ENCODE measurements at places on chromosomes 4 and X. TPM values are rescaled to one million over a fixed set of nuclear protein-coding genes. Genes with fewer than 3 reads are reported as not detected.

GRCh38 chr4:132642016-132642817, 506.9 kb upstream of the PCDH10 start:
- no peaks in the 10 kb centered on the region for H3K36me3 ChIP-seq
- no peaks in the 10 kb centered on the region for H3K4me1 ChIP-seq
- no peak overlapping the region for H3K27ac ChIP-seq
- no peaks in the 10 kb centered on the region for H3K27me3 ChIP-seq
- DNase-seq = no peak

Gene DRD5
- total RNA-seq = not detected

GRCh38 chr4:169846396-169846795, 88.7 kb upstream of the HPF1 start:
- H3K36me3 ChIP-seq = no peaks in the 10 kb centered on the region
- H3K4me1 ChIP-seq = peaks cover 11% of the 10 kb centered on the region
- H3K4me3 ChIP-seq = no peak overlapping the region
- no peaks in the 10 kb centered on the region for H3K27me3 ChIP-seq

GRCh38 chrX:10043386-10043785, 76.2 kb downstream of the CLDN34 start:
- no peak overlapping the region for H3K4me3 ChIP-seq
- H3K27me3 ChIP-seq = no peaks in the 10 kb centered on the region
- no peak for DNase-seq
- no peaks in the 10 kb centered on the region for H3K36me3 ChIP-seq
- no peak overlapping the region for H3K27ac ChIP-seq

- DNase-seq = peak; percentile 72
- peaks cover 9% of the 10 kb centered on the region for H3K4me1 ChIP-seq
- H3K27ac ChIP-seq = no peak overlapping the region
- no peak overlapping the region for H3K4me3 ChIP-seq
- H3K36me3 ChIP-seq = no peaks in the 10 kb centered on the region
Measured at GRCh38 chr4:15436513-15436912, 8.7 kb downstream of the C1QTNF7 start.

Gene TCEAL5
- not detected for total RNA-seq

Gene TRIM75
- not detected for total RNA-seq

DNA sequence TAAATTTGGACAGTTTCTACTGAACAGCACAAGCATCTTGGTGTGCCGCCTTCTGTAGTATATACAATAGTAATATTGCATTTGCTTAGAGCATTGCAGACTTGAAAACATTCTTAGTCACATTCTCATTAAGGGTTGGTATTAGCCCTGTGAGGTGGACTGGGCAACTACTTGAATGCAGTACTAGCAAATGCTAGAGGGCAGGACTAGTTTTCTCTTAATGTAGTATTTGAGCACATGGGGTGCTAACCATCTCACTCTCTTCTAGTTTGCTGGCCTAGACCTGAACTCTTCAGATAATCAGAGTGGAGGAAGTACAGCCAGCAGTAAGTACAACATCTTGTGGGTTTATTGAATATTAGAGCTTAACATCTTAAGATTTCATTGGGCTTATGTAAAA, 3.2 kb downstream of the DDX3X start:
- peaks cover 8% of the 10 kb centered on the region for H3K36me3 ChIP-seq
- DNase-seq = no peak
- peak overlapping the region; percentile 93 for H3K4me3 ChIP-seq
- H3K4me1 ChIP-seq = peaks cover 35% of the 10 kb centered on the region
- no peak overlapping the region for H3K27ac ChIP-seq

Gene FHIP1A
- 41.4 TPM for total RNA-seq

DNA sequence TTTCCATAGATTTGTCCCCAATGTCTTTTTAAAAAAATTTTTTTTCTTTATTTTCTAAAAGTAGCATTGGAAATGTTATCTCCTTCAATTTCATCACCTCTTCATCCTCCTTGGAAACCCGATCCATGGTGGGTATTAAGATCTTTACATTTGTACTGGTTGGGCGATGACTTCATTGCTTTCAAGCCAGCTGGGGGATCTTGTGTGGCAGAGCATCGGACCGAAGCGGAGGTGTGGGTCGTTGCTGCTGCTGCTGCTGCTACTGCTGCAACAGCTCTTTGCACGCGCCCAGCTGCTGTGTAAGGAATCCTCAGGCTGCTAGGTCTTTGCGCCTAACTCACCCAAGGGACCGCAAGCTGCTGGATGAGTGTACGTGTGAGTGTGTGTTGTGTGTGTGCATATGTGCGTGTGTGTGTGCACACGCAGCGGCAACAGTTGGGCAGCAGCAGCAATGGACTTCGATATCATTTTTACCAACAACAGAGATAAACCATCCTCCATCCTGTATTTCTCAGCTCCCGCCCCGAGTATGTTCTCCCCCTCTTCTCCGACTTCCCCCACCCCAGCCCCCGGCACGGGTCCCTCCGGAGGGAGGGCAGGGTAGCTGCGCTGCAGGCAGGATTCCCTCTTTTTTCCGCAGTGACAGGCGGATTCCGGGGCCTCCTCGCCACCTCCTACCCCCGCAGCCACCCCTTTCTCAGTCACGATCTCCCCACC, 768 bp upstream of the CDKL5 start:
- peak; percentile 21 for DNase-seq
- H3K27ac ChIP-seq = peak overlapping the region; percentile 25
- no peaks in the 10 kb centered on the region for H3K4me1 ChIP-seq
- peak overlapping the region; percentile 37 for H3K4me3 ChIP-seq
- no peaks in the 10 kb centered on the region for H3K27me3 ChIP-seq

Gene SRPX
- 135 TPM for total RNA-seq

DNA sequence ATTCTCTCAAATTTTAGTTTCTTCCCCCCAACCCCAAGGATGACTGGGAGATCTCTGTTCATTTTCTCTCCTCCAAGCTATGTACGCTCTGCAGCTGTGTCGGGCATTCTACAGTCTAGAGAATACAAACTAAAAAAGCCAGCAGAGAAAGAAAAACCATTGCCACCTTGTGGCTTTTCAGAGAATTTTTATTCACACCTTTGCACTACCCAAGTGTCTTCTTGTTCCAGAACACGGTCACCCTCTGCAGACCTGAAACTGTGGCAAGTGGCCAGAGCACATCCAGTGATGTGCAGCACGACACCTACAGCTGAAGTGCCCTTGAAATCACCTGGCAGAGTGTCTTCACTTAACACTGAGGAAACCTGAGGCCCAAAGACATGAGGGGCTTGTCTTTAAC, 68.6 kb downstream of the CHST7 start:
- peaks cover 4% of the 10 kb centered on the region for H3K4me1 ChIP-seq
- H3K27me3 ChIP-seq = no peaks in the 10 kb centered on the region
- H3K4me3 ChIP-seq = no peak overlapping the region
- peak; percentile 78 for DNase-seq

DNA sequence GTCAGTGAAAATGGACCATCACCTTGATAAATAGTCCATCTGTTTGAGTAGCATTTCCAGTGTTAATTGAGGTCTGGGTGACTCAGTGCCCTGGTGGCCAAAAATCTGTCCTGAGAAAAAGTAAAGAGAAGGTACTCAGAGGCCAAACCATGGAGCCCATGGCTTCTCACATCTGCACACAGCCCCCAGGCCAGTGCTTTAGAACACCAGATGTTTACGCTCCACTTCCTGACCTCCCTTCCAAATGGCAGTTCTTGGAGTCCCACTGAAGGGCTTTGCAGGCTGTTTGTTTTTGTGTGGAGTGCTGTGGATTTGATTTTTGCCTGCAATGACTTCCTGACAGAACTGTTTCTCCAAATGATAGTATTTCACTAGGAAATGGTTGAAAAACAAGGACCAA, 60.2 kb upstream of the GPC4 start:
- no peak for DNase-seq
- H3K4me3 ChIP-seq = no peak overlapping the region
- H3K27me3 ChIP-seq = no peaks in the 10 kb centered on the region
- no peak overlapping the region for H3K27ac ChIP-seq

DNA sequence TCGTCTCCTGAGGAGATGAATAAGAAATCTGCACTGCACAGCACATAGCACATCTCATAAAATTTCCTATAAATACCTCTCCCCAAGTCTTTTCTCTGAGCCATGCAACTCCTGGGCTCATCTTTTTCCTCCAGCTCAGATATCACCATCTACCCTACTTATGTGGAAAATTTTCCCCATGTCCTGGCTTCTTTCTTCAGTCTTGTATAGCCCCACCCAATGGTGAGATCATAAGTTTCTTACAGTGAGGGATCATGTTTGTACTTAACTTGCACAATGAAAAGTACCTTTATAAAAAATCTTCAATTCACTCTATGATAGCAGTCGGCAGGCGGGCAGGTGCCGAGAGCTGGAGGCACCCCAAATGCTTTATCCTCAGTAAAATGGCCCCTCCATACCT, 198.6 kb upstream of the S100G start:
- no peaks in the 10 kb centered on the region for H3K27me3 ChIP-seq
- no peak overlapping the region for H3K27ac ChIP-seq
- no peaks in the 10 kb centered on the region for H3K4me1 ChIP-seq
- no peak overlapping the region for H3K4me3 ChIP-seq

Gene VCX2
- total RNA-seq = not detected

DNA sequence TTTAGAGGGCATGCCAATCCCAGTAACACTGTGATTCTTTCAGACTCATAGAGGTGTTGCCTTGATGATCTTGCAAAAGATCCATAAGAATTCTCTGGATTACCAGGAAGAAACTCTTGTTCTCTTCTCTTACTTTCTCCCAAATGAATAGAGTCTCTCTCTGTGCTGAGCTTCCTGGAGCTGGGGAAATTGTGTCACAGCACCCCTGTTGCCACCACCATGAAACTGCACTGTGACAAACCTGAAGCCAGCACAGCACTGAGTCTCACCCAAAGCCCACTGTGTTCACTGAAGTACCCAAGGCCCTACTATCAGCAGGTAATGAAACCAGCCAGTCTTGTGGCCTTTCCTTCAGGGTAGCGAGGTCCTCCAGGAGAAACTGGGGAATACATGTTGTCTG, 332.7 kb upstream of the FGF16 start:
- no peak overlapping the region for H3K4me3 ChIP-seq
- DNase-seq = no peak
- H3K27ac ChIP-seq = no peak overlapping the region
- no peaks in the 10 kb centered on the region for H3K36me3 ChIP-seq

DNA sequence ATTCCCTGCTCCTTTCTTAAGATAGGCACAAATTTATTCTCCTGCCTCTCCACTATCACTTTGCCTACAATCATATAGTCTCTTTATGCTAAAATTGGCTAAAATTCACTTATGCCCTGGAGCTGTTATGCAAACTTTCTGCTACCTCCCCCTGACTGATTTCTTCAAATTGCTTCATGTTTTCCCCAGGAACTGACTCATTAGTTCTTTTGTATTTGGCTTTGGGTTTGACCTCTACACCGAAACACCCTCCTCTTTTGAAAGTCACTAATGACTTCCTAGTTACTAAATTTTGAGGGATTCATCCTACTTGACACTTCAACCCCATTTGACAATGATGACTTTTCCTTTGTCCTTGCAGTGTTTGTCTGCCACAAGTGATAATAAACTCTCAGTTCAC, 222.6 kb downstream of the NDST4 start:
- no peaks in the 10 kb centered on the region for H3K36me3 ChIP-seq
- H3K4me3 ChIP-seq = no peak overlapping the region
- no peaks in the 10 kb centered on the region for H3K27me3 ChIP-seq
- no peak overlapping the region for H3K27ac ChIP-seq
- no peaks in the 10 kb centered on the region for H3K4me1 ChIP-seq

Gene NIPAL1
- 4.0 TPM for total RNA-seq

GRCh38 chr4:36288731-36289426, 7.5 kb downstream of the DTHD1 start:
- no peaks in the 10 kb centered on the region for H3K36me3 ChIP-seq
- H3K27me3 ChIP-seq = no peaks in the 10 kb centered on the region
- H3K4me1 ChIP-seq = peaks cover 22% of the 10 kb centered on the region
- no peak for DNase-seq
- no peak overlapping the region for H3K4me3 ChIP-seq
- H3K27ac ChIP-seq = no peak overlapping the region

DNA sequence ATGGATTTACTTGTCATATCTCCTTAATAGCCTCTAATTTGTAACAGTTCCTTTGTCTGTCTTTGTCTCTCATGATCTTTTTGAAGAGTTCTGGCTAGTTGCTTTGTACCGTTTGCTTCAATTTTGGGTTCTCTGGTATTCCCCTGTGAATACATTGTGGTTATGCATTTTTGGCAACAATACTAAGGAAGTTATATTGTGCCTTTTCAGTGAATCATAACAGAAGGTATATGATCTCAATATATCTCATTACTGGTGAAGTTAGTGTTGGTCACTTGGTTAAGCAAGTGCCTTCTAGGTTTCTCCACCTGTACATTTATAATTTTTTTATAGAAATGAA, 48.6 kb downstream of the DCLK2 start:
- H3K4me1 ChIP-seq = peaks cover 4% of the 10 kb centered on the region
- no peak overlapping the region for H3K27ac ChIP-seq
- DNase-seq = no peak
- no peaks in the 10 kb centered on the region for H3K36me3 ChIP-seq
- H3K4me3 ChIP-seq = no peak overlapping the region

Gene DUSP21
- not detected for total RNA-seq

- no peak overlapping the region for H3K4me3 ChIP-seq
- DNase-seq = no peak
- no peaks in the 10 kb centered on the region for H3K36me3 ChIP-seq
- no peaks in the 10 kb centered on the region for H3K27me3 ChIP-seq
Measured at GRCh38 chr4:166622425-166622977, 611.8 kb downstream of the SPOCK3 start.

DNA sequence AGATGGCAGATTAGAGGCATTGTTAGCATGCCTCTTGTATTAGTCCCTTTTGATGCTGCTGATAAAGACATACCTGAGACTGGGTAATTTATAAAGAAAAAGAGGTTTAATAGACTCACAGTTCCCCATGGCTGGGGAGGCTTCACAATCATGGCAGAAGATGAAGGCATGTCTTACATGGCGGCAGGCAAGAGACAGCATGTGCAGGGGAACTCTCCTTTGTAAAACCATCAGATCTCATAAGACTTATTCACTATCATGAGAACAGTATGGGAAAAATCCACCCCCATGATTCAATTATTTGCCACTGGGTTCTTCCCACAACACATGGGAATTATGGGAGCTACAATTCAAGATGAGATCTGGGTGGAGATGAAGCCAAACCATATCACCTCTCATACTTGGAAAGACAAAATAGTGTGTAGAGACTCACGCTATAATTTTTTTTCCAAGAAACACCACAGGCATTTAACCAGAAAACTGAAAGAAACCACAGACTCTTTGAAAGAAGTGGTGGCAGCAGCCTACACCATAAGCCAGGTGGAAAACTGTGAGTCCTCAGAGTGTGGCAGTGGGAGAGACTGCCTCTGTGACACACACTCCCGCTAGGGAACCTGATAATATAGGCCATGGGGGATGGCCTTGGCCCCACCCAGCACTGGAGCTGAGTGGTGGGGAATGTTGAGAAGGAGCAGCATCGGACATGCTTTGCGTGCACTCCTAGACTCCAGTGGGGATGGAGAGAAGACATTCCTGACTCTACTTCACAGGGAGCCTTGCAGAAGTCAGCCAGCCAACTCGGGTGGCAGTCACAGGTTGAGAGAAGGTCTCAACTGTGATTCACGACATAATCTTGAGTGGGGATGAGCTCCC, 51.5 kb downstream of the SLC2A9 start:
- H3K4me3 ChIP-seq = no peak overlapping the region
- no peak overlapping the region for H3K27ac ChIP-seq
- no peaks in the 10 kb centered on the region for H3K36me3 ChIP-seq
- H3K27me3 ChIP-seq = no peaks in the 10 kb centered on the region
- H3K4me1 ChIP-seq = no peaks in the 10 kb centered on the region

GRCh38 chr4:169248645-169249044, 22.1 kb downstream of the SH3RF1 start:
- H3K27me3 ChIP-seq = no peaks in the 10 kb centered on the region
- no peaks in the 10 kb centered on the region for H3K36me3 ChIP-seq
- H3K4me1 ChIP-seq = peaks cover 81% of the 10 kb centered on the region
- no peak overlapping the region for H3K4me3 ChIP-seq
- DNase-seq = peak; percentile 61
- peak overlapping the region; percentile 68 for H3K27ac ChIP-seq

Gene UBL4A
- 63.4 TPM for total RNA-seq
